NCI-H1105 treated with DMSO at 0.1 percent for 48 hours (cell line): ENCODE measurements at places on chromosomes 2 and 18.

GRCh38 chr18:48886520-48887293, 64.1 kb downstream of the SMAD7 start:
- no peak for DNase-seq

DNA sequence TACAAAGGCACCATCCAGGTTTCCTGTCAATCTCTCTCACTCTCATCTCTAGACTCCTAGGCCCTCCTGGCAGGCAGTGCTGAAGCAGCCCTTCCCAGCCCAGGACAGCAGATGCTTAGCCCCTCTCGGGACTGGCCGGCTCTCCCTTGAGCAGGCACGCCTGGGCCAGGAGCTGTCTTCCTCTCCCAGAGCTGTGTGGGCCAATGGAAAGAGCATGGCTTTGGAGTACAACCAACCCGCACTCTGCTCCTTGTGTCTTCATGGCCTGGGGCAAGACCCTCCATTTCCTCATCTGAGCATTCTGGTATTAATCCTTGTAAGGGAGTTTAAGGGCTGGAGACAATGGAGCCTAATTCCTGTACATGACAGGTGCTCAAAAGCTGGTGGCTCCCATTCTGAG, 97.2 kb downstream of the CAPN13 start:
- DNase-seq = no peak

DNA sequence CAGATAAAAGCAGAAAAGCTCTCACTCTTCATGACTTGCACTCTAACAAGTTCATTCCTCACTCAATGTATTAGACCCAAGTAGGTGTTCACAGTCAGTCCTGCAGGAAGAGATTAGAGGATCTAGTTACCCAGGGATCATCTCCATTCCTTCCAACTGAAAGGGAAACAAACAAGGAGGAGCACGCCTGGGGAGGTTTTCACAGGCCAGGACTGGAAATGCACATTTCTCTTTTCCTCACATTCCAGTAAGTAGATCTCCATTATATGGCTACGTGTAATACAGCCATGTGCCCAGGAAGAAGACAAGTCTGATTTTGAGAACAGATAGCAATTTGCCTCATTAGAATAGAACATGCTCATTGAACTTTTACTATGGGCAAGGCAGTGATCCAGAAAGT, 1132.2 kb upstream of the FAM98A start:
- no peak for DNase-seq

DNA sequence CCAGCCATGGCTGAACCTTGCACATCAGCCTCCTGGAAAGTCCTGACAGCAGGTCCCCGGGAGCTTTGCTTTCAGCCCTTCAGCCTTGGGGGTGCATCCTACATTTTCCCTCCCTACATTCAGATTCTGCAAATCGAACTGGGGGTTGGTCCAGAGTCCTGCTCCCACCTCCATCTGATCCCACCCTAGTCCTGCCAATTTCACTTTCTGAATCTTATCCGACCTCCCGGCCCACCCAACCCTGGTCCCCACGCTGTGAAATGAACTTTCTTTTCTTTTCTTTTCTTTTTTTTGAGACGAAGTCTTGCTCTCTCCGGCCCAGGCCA, 47.8 kb upstream of the ODC1 start:
- no peak for DNase-seq

- DNase-seq = no peak
These were observed 62.0 kb downstream of the MTCL1 start for GRCh38 chr18:8767340-8767739.

DNA sequence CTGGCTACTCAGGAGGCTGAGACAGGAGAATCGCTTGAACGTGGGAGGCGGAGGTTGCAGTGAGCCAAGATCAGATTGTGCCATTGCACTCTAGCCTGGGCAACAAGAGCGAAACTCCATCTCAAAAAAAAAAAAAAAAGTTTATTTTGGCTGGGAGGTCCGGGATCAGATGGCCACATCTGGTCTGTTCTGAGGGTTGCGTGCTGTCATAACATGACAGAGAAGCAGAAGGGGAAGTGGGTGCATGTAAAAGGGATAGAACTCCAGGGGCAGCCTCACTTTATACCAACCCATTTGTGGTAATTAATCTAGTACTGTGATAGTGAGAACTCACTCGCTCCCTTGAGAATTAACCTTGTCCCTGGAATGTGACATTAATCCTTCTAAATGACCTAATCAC, 101.2 kb downstream of the PTPN4 start:
- DNase-seq = no peak

DNA sequence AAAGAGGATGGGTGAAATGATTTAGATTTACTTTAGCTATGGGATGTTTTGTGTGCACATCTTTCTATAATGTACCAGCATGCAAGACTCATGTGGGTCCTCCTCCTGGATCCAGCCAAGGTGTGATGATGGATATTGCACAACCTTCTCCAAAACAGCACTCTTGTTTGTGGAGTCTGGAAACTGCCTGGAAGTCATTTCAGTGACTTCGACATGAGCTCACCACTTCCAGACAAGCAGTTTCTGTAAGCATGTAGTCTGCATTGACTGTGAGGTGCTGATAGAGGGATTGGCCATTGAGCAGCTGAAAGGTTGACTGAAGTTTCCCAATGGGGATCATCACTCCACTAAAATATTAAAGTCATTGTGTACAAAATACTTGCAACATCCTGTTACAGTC, 154.0 kb downstream of the TRIB2 start:
- no peak for DNase-seq

GRCh38 chr2:127389778-127390435, 2.1 kb upstream of the MAP3K2 start:
- DNase-seq = no peak

DNA sequence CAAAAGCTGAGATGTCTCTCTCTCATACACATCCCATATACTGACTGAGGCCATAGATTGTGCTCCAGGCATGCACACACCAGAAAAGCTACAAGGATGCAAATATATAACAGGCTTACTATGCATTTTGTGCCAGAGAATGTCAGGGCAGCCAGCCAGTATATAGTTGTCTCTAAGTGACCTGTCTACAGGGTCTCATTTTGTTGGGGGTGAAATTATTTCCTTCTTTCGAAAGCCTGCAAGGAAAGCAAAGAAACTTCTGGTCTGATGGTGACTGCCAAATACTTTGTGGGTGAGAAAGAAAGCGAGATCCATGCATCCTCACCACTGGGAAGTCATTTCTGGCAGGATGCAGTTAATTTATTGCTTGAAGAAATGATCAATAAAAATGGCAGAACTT, 70.2 kb downstream of the CDCA7 start:
- DNase-seq = no peak

GRCh38 chr2:66536997-66537396, 102.1 kb downstream of the MEIS1 start:
- peak; percentile 99 for DNase-seq

DNA sequence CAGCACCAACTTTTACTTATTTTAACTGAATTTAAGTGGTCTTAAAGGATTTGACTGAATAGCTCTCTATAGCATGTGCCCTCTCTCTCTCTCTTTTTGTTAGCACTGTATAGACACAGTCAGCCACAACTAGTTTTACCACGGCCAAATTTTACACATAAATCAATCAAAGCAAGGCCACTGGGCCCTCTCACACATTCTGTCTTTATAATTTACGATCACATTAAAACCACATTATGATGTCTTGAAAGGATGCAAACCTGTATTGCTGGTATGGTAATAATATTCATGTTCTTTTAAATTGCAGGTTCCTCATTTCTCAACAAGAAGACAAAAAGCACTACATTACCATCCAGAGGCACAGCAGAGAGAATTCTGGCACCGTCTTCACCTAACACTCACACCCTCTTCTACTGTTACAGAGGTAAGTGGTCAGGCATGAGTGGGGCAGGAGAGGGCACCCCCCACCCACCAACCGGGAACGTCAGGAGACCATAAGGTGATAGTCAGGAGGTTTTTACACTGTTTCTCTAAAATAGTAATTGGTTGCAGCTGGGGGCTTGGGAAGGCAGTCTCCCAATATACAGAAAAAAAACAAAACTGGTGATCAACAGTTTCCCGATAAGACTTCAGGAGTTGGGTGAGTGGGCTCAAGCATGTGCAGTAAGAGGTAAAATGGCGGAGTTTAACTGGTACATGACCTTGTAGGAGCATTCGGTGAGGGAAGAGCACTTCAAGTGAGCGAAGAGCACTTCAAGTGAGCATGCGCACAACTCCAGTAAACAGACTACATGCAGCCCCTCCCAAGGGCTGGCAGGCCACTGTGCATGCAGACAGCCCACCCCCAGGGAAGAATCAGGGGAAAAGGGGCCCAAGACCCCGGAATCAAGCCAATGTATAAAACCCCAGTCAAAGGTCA, 296.7 kb downstream of the PIEZO2 start:
- no peak for DNase-seq

DNA sequence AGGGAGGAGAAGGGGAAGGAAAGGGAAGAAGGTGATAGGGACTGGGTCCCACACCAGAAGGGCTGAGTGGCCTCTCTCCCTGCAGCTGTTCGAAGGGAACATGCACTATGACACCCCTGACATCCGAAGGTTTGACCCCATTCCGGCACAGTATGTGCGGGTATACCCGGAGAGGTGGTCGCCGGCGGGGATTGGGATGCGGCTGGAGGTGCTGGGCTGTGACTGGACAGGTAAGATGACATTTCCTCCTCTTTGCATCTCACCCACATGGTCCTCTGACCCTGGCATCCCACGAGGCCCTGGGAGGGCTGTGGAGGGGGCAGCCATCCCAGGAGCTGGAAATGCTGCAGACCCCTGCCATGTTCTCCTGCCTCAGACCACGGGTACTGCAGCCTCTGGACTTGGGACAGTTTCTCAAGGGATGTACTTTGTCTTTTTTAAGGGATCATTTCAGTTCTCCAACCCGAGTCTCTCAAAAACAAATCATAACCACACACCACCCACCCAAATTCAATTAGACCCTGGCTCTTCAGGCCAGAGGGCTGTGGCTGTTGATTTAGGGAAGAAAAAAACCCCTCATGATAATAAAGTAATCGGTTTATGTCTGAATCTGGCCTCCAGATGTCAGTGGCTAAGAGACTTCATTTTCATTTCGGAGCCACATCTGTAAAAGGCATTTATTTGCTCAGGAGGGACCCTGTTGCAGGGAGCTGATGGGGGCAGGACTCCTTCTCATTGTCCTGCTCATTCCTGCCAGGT, 63.5 kb downstream of the NRP2 start:
- no peak for DNase-seq

GRCh38 chr18:61553045-61553659, 219.9 kb downstream of the CDH20 start:
- DNase-seq = no peak

DNA sequence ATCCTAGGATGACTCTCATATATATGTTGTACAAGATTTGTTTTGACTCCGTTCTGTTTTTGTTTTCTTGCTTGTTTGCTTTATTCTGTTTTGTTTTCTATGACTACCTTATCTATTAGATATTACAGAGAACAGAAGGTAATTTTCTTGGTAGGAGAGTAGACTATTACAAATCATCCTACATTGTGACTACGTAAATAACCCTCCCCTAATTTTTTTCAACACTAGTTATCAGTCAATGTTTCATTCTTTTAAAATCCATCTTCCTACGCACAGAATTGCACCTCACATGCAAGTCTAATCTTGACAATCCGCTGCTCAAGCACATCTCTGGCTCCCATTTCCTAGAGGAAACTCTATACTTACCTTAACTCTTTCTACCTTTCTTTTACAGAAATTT, 792.3 kb upstream of the PIK3C3 start:
- no peak for DNase-seq

- DNase-seq = no peak
These were observed 13.1 kb downstream of the TYMS start for GRCh38 chr18:670522-670921.

DNA sequence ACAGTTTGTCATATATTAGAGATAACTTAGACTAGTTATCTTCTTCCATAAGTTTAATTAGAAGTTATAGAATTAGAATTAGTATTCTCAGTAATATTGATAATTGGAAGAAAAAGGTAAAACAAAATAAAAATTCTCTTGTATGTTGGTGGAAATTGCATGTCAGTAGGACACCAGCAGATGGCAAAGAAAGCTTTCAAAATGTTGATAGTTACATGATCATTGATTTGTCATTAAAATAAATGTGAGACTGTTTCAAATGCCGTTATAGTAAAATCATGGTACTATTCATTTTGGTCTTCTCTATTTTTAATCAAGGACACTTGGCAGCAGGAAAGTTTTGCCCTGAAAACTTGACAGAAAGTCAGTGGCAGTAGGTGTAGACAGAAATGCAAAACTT, 270.2 kb downstream of the TGIF1 start:
- DNase-seq = no peak

- DNase-seq = peak; percentile 35
These were observed 26.2 kb downstream of the PTPRM start for GRCh38 chr18:7593218-7593819.

- no peak for DNase-seq
These were observed 191.9 kb upstream of the APCDD1 start for GRCh38 chr18:10262566-10262965.

DNA sequence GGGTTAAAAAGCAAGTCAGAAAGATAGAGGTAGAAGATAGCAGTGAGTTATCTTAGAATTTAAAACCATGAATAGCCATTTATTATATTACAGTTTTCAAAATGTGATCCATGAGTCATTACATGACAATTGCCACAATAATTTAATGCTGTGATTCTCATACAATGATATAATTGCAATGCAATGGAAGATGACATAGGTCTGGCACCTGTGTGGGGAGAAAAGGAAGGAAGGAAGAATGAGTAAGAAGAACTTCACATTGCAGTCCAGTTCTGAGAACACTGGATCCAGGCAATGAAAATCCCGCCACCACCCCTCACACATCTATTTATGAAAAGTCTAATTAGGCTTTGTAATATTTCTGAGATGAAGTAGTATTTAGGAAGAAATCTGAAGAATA, 738.1 kb upstream of the LINC00305 start:
- no peak for DNase-seq

DNA sequence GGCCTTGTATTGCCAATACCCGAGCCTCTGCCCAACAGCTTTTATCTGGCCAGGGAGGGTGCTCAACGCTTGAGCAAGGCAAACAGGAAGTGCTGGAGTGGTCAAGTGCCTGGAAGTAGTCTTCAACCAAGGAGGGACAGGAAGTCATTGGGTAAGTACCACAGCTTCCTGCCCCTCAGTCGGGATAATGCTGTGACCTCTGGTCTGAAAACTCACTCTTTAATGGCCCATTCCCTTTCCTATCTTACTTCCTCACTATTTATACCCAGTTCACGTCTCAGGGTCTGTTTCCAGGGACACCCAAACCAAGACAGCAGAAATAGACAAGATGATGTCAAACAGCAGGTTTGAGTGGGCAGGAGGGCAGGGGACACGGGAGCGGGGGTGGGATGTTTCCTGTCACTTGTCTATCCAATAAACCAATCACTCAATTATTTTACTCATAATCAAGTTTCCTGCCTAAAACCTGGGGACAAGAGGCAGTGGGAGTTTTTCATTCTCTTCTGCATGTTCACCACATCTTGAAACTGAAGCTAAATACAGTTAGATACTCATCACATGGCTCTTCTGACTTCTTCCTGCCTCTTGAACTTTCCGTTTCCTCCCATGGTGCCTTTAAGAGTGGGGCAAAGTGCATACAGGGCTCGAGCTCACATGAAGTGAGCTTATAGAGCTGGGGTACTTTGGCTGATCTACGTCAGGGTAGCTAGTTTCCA, 68.9 kb upstream of the CAB39 start:
- no peak for DNase-seq

DNA sequence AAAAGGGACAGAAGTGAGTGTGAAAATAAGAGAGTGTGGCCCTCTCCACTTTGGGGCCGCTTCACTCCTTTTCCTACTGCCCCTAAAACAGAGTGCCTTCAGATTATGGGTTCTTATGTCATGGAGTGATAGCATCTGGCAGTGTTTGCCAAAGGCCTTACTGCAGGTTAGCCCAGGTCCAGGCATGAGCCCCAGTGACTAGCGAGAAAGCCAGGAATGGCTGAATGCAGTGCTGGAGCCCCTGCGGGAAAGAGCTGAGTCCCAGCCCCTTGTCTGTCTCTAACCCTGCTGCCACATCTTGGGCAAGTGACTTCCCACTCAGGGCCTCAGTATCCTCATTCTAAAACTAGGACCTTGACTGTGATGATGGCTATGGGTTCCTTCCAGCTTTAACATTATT, 6.0 kb downstream of the IGFBP5 start:
- DNase-seq = no peak
